ENCODE measurements at places on chromosomes 11 and 22.
A peak's percentile ranks its signal among the peaks of the same experiment; 100 is the strongest.

DNA sequence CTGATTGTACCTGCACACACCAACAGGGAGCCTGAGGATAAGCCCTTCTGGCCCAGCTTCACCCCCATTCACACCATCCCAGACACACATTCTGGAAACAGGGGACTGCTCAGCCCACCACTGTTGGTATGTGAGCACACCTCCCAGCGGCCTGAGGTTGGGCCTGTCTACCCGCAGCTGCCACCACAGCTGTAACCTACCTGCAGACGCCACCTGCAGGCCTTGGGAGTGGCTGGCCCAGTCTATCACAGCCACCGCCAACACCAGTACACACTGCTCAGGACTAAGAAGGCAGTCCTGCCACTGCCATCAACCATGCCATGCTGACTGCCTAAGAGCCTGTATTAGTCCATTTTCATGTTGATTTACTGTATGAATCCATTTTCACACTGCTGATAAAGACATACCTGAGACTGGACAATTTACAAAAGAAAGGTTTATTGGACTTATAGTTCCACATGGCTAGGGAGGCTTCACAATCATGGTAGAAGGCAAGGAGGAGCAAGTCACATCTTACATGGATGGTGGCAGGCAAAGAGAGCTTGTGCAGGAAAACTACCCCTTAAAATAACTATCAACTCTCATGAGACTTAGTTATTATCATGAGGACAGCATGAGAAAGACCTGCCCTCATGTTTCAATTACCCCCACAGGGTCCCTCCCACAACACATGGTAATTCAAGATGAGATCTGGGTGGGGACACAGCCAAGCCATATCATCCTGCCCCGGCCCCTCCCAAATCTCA, 30.6 kb downstream of the RSF1 start:
- DNase-seq, result no peak

DNA sequence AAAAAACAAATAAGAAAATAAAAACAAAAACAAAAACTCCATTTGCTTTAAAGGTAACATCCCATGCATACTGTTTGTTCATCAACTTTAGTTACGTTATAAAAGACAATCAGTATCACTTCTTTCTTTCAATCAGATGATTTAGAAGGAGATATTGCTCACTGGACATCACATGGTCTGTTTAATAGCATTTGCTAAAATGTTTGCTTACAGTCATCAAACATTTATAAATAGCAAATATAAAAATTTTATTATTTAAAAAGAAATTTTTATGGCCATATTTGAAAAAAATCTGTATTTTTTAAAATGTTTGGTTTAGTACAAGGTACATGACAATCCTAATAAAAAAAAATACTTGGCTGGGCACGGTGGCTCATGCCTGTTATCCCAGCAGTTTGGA, 22.6 kb downstream of the MMP26 start:
- DNase-seq, result no peak

DNA sequence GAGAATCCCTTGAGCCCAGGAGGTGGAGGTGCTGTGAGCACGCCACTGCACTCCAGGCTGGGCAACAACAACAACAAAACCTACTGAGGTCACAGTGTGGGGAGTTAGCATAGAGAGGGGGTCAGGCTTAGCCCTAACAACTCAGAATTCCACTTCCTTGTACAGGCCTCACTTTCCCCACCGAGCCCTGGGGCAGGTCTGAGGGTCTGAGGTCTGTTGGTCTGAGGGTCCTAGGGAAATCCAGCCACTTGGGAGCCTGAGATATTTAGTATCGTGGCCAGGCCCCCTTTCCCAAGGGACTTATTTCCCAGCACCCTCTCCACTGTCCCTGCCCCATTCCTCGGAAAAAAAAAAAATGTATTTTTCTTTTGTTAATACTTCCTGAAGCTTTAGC, 34.8 kb upstream of the HORMAD2 start:
- DNase-seq, result no peak

- DNase-seq, result no peak
Measured at GRCh38 chr11:7531011-7531410, 17.2 kb downstream of the PPFIBP2 start.

DNA sequence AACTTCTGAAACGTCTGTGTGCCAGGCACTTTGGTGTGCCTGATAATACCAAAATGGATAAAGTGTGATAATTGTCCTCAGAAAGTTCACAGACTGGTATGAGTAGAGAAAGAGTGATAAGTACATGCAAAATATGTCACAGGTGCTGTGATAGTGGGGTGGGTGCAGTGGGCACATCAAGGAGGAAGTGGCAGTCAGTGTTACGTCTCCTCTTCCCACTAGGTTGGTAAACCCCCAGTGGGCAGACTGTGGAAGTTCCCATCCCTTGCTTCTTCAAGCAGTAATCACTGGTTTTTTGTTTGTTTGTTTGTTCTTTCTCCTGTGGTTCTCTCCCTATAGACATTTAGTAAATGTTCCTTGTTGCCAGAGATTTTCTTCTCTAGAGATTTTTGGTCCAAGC, 5.4 kb downstream of the RNF121 start:
- DNase-seq, result no peak

DNA sequence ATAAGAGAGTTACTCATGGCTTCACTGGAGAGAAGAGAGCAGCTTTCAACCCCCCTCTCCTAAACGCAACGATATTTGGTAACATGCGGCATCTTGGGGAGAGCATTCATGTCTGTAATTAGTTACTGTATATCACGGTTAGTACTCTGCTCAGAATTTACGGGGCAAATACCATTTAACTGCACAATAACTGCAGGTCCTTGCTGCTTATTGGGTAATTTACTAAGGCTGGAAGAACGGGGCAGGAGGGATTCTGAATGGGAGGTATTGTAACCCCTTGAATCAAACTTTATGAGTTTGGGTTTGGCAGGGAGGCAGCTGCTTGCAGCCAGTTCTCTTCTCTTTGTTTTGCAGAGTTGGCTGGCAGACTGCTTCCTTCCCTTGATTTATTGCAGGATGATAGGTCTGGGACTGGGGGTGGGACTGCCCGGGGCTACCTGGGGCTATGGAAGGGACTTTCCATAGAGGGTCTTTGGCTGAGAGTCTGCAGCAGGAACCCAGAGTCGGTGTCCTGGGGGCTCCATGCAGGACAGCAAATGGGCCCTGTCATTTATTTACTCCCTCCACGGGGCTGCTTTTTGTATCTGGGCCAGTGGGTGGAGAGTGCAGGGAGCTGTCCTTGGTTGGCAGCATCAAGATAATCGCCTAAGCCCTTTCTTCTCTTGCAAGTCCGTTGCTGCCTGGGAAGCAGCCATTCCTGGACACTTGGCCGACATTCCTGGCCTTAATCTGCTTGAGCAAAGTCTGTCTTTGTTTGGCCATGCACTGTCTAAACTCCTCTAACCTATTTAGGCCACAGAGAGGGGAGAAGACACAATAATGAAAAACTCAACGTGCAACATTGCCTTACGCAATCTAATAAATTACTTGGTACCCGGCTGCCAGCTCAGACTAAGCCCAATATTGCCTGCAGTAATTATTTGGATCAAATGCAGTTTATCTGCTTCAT, 188.9 kb downstream of the ST3GAL4 start:
- peak; percentile 28 for DNase-seq

DNA sequence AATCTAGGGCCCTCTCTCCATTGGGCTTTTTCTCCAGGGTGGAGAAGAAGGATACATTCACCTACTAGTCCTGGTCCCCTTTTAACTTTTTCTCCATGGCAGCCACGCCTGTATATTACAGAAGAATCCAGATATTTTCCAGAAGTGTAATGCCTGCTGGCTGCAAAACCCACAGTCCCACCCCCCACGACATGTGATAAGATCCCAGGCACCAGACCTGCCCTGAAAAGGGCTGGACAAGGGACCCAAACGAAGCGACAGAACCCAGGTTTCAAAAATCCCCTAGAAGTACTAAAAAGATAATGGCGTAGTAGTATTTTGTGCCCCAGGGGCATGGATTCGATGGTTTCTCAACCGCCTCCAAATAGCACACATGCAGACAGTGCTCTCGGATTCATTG, 2.8 kb downstream of the WT1 start:
- DNase-seq, result no peak

GRCh38 chr11:62777389-62777788, 6.2 kb downstream of the TAF6L start:
- DNase-seq, result no peak

- DNase-seq, result no peak
Measured at GRCh38 chr11:81331611-81332235, 1401.9 kb downstream of the FAM181B start.

All from right renal pelvis (tissue), 4 donors.